ENCODE measurements at places on chromosomes 3 and 15. TPM values are rescaled to one million over a fixed set of nuclear protein-coding genes. Genes with fewer than 3 reads are reported as not detected.

The PCNP gene
- polyA plus RNA-seq: 92.6 TPM

The ONECUT1 gene
- polyA plus RNA-seq: not detected

DNA sequence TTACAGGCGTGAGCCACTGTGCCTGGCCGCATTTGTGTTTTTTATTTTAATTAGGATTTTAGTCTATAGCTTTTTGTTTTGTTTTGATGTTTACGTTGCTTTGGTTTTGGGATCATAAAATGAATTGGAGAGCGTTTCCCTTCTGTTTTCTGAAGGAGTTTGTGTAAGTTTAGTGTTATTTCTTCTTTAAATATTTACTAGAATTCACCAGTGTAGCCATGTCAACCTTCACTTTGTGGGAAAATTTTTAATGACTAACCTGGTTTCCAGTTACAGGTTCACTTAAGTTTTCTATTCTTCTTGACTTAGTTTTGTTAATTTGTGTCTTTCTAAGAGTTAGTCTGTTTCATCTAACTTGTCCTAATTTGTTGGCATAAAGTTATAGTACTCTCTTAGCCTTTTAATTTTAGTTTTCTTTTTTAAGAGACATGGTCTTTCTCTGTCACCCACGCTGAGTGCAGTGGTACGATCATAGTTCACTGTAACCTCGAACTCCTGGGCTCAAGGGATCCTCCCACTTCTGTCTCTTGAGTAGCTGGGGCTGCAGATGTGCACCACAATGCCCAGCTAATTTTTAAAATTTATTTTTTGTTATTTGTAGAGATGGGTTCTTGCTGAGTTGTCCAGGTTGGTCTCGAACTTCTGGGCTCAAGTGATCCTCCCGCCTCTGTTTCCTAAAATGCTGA lies 61.0 kb downstream of the CHD2 start:
- no peak for DNase-seq

GRCh38 chr3:113404637-113405036 lies 36.7 kb downstream of the CFAP44 start:
- DNase-seq: no peak

- DNase-seq: no peak
Observed at GRCh38 chr3:84082726-84083125, 876.1 kb upstream of the CADM2 start.

All from spleen (tissue), 13 donors.